ENCODE measurements at places on chromosomes 3 and 15.

GRCh38 chr3:64058566-64058965 lies 35.3 kb upstream of the PSMD6 start:
- DNase-seq, result no peak

GRCh38 chr15:31579282-31579681 lies 252.6 kb downstream of the KLF13 start:
- DNase-seq, result no peak

DNA sequence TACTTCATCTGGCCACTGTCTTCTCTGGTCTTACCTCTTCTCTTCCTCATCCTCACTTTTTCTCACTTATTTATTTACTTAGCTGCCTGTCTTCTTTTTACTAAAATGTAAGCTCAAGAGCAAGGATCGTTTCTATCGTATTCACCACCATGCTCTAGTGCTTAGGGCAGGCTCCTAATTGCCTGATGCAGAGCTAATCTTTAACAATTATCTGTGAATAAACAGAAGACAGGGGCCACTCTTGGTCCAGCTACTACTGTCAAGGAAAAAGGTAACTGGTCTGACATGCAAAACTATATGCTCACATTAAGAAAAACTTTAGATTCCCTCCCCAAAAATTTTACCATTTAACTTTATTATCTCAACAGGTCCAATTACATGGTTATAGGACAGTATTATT lies 17.5 kb downstream of the PIK3R4 start:
- DNase-seq, result no peak

GRCh38 chr3:115986555-115987207 lies 363.4 kb downstream of the GAP43 start:
- no peak for DNase-seq

DNA sequence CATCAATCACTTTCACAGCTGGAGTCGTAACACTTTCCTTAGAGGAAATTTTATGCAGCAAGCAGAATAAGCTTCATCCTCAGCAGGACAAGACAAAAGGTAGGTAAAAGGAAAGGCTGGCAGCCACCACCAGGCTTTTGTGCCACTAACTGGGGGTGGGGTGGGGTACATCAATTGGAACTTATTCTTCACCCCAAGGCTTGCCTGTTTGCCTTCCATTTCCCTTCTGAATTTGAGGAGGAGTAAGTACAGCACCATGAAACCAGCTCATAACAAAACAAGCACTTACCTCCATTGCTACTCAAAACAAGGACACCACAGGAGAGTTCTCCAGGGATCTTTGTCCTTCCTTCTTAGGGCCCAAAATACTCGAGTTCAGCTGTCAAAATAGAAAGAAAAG lies 296.8 kb downstream of the ARRDC4 start:
- DNase-seq, result no peak

DNA sequence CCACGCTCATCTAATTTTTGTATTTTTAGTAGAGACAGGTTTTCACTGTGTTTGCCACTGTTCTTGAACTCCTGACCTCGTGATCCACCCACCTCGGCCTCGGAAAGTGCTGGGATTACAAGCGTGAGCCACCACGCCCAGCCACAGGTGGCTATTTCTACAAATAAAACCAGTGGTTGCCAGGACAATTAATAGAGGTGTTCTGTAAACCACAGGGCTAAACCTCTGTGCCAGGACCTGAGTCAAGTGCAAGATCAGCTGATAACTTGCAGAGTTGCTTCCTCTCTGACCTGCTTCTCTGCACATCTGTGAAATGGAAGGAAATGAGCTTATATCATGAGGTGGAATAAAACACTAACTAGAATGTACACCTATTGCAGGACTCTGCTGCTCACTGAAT lies 72.8 kb downstream of the CD200R1L start:
- peak; percentile 12 for DNase-seq

- DNase-seq, result no peak
Measured at GRCh38 chr15:66925721-66926120, 139.7 kb upstream of the SMAD3 start.

DNA sequence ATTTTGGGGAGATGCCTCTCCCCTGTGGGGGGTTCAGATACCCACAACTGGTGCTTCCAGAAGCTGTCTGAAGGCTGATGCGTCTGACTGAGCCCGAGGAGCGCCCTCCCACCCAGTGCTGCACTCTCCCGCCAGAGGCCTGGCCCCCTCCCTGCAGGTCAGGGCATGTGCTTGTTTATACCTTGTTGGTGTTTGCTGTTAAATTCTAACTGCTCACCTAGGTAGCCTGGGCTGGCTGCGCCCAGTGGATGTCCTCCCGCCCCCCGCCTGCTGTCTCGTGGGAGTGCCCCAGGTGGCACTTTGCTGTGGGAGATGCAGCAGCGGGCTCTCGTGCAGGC lies 12.9 kb downstream of the KLF13 start:
- DNase-seq, result no peak

- no peak for DNase-seq
Measured at GRCh38 chr3:40152482-40153133, 156.9 kb upstream of the EIF1B start.

DNA sequence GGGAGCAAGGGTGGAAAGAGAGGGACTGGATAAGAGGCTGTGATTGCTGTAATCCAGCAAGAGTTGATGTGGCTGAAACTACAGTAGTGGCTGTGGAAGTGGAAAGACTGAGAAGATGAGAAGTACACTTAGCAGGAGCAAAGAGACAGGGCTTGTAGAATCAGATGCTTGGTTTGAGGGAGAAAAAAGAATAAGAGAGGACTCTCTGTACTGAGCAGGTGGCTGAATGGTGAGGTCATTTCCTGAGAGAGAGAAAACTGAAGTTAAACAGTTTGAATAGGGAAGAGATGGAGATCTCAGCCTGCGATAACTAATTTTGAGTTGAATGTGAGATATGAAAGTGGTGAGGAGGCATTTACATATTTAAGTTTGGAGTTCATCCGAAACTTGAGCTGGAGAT lies 95.8 kb upstream of the SLC25A36 start:
- DNase-seq, result no peak

- DNase-seq, result peak; percentile 57
Measured at GRCh38 chr3:158790901-158791589, 10.8 kb upstream of the MFSD1 start.

- DNase-seq, result no peak
Measured at GRCh38 chr3:5464649-5465048, 277.1 kb downstream of the EDEM1 start.

Data from activated CD4-positive, alpha-beta T cell treated with anti-CD3 and anti-CD28 coated beads, Interleukin-2, amount 10 ng/mL, durations not matched to agents 7 days and 5 days (primary cell).